ENCODE measurements at places on chromosomes 12 and 14. TPM values are rescaled to one million over a fixed set of nuclear protein-coding genes. Genes with fewer than 3 reads are reported as not detected.

DNA sequence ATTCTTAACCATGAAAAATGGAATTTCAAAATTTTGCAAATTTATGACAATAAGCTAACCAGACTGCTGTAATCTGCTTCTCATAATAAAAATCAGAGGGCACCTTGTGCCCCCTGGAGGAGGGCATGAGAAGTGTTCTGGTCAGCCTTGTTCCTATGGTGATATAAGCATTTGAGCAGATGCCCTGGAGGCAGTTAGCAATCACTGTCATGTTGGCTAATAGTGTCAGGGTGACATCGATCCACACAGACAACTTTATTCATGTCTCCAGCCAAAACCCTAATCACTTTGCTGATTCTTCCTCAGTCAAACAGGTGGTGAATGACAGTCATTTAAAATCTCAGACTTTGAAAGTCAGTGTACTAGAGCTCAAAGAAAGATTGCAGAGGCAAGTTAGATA, 943.0 kb downstream of the GALC start:
- no peak for DNase-seq

- no peak for DNase-seq
Measured at GRCh38 chr14:72675126-72675525, 218.8 kb downstream of the DPF3 start.

The CEP128 gene
- polyA plus RNA-seq, result 6.4 TPM

The AICDA gene
- polyA plus RNA-seq, result 0.71 TPM

The COQ6 gene
- polyA plus RNA-seq, result 41.2 TPM

The TIMM9 gene
- 77.1 TPM for polyA plus RNA-seq

Data from renal pelvis (tissue), 12 donors.